ENCODE measurements at places on chromosomes 3 and 15.

DNA sequence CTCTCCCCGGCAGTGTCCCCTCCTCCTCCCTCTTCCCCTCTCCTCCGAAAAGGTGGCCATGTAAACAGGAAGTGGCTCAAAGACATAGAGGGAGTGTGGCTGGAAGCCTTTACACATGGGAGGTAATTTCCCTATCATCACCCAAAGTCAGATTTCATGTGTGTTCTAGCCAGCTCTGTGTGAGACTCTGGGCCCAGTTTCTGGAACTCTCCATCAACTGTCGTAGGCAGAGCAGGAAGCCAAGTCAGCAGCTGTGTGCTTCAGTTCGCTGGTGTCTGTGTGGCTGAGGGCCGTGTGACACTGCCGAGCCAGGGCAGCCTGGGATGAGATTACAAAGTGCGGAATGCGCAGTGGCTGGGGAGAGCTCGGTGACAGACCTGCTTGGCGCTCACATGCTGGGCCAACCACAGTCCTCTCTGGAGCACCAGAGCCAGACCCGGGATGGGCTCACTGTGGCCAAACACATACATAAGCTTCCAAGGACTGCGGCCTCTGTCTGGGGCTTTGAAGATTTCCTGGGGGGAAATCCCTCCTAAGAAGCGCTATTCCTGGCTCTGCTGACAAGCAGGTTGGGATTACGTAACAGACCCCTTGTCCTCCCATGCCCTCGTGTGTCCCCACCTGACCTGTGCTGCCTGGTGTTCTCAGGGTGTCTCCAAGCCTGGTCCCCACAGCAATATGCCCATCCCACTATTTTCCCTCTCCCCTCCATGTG is 50.7 kb downstream of the UMPS start:
- no peak for DNase-seq

- DNase-seq = no peak
Measured at GRCh38 chr3:178084938-178085816, 451.1 kb upstream of the KCNMB2 start.

DNA sequence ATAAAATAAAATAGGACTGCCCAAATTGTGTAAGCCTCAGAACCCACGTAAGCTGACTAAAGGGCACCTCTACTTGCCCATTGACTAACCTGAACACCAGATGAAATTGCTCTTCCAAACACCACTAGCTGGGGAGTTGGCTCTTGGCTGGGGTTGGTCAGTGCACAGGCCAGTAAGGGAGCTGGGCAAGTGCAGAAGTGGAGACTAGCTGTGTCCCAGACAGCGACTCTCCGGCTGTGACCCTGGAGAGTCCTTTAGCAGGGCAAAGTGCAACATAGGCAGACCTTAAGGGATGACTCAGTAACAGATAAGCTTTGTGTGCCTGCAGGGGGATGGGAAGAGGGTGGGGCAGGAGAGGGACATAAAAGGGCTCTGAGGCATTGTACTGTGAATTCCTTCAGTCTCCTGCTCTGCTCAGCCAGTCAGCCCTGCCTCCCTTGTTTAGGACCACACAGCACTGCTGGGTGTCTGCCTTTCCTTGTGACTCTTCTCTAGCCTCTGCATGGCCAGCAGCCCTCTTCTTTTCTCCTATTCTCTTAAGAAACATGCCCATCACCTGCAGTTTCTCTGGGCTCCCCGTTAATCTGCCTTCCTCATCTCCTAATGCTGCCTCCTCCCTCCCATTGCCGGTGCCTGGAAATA is 13.2 kb downstream of the NR1I2 start:
- no peak for DNase-seq

GRCh38 chr15:51094606-51095569 is at the start of gene TNFAIP8L3:
Gene TNFAIP8L3 (minus strand): TSS chr15:51094906. CDS start chr15:51094595, 311 bp downstream.
- no peak for DNase-seq

Measured in activated T-helper 1 cell treated with anti-CD3 and anti-CD28 coated beads, Interleukin-2, amount 50 U/mL, for 16 hours (primary cell).